ENCODE measurements at places on chromosomes 1 and 21.

DNA sequence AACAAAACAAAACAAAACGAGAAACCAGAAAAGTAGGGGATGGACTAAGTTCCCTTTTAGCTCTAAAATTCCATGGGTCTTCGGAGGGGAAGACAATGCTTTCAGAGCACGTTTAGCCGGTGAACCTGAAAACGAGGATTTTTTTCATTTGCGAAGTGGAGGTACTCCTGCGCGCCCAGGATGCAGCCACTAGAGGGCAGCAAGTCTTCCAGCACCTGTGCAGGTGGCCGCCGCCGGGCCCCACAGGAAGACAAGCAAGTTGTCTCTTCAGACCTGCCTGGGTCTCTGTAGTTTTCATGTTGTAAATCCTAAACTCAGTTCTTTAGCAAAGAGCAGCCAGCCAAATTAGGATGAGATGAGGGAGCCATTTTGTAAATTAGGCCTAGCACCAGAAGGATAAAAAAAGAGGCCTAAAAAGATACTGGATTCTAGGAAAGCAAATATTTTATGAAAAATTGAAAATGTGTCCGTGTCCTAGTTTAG, 17.7 kb upstream of the SNX27 start:
- peak; percentile 79 for DNase-seq

DNA sequence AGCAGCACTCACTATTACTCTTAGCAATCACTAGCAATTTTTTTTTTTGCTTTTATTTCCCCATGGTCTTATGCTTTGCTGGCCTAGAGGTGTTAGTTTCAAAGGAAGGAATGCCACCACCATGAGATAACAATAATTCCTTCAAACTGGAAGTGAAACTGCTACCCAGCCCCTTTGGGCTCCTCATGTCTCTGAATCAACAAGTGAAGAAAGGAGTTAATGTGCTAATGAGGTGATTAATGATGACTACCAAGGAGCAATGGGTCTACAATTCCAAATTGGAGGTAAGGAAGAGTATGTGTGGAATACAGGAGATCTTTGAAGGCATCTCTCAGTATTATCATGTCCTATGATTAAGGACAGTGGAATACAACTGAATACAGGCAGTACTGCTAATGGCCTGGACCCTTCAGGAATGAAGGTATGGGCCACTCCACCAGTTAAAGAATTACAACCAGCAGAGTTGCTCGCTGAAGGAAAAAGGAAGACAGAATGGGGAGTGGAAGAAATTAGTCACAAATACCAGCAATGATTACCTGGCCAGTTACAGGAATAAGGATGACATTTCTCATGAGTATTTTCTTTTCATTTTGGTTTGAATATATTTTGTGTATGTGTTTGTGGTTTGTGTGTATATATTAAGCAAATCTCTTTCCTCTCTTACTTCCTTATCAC, 652.9 kb downstream of the ADGRL2 start:
- DNase-seq: no peak

- DNase-seq: no peak
Observed at GRCh38 chr1:45833361-45833760, 29.9 kb downstream of the MAST2 start.

DNA sequence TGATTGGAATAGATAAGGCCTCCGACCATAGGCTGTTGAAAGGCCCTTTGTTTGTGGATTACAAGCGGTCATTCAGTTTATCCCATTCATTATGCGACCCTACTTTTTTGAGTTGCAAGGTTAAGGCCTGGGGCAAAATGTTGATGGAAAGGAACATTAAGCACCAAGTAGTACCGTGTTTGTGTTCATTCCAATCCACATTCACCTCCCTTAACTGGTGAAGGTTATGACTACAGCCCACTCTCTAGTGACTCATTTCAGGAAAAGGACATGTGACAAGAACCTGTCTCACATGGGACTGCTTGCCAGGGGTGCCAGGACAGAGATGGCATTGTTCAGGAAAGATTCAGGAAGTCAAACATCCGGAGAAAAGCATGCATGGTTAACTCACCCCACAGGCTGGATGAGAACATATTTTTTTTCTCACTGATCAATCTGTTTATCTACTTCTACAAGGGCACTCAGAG, 81.6 kb downstream of the CD58 start:
- no peak for DNase-seq

- no peak for DNase-seq
Observed at GRCh38 chr1:77620273-77620672, 62.2 kb downstream of the ZZZ3 start.

DNA sequence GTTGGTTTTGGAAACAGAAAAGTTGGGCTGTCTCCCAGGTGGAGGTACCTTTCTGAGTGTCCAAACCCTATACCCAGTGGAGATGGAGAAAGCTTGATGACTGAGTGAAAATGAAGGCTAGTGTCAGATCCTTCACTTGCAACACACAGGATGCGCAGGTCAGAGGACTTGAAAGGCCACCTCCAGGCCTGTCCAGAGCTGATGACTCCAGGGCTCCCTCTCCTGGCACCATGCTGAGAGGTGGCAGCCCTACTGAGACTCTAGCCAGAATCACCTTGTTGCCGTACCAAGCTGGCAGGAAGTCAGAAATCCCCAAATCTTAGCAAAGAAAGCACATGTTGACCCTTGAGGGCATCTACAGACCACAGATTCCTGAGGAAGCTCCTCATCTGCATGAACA, 16.4 kb downstream of the KNCN start:
- no peak for DNase-seq

GRCh38 chr21:35732788-35733187, 327.5 kb downstream of the SETD4 start:
- no peak for DNase-seq

DNA sequence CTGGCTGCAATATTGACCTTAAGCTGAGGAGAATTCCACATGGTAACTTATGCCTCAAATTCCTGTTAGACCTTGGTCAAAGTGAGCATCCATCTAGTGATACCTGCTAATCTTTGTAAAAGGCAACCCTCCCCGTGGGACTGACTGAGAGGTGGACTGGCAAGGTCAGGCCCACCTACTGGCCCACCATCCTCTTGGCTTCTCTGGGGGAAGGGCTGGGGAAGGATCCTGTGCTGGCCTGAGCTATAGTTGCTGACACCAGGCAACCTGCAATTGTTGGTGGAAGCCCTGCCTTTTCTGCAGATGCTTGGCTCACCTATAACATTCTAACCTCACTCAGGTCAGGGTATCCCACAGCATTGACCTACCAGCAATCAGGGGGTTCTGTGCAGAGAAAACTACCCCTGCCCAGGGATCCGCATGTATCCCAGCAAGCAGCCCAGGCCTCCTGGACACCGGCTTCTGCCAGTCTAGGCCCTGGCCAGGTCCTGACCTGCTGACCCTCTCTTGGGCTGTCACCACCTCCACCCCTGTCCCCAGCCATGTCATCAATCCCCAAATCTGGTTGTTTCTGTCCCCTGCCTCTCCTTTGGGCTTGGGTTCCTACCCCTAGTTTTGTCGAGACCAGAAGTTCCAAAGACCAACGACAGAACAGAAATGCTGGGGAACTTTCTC, 108.1 kb upstream of the EDN2 start:
- no peak for DNase-seq

DNA sequence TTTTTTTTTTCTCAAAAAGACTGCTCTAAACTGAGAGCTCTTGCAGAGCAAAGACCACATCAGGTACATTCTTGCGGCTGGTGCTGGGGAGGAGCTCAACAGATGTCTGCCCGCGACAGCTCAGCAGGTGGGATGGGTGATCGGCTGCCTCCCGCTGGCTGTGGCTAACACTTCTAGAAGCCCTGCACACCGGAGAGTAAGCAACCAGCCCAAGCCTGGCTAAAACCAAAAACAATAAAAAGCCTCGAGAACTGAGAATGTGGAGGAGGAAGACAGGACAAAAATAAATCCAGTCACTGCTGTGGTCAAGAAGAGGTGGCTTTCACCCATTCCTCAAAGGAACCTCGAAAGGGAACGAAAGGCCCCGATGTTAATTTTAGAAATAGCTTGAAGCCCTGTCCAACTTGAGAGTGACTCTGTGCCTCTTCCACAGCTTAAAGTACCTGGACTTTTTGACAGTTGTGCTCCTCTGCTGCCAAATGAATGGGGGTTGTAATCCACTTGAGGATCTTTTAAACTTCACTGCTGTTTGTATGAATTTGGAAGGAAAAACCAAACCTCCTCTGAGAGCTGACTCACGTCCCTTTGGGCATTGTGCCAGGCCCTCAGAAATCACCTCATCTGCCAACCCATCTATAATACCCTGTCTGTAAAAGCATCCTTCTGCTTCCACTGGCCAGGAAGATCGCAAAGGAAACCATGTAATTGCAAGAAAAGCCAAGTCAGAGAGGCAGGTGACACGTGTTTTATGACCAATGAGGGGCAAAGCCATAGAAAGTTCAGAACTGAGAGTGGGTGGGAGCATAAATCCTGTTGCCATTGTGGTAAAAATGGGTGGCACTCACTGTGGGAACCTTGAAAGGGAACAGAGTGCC, 78.6 kb downstream of the KCNN3 start:
- peak; percentile 78 for DNase-seq

GRCh38 chr1:222824641-222825040, 9.8 kb downstream of the DISP1 start:
- DNase-seq: no peak

DNA sequence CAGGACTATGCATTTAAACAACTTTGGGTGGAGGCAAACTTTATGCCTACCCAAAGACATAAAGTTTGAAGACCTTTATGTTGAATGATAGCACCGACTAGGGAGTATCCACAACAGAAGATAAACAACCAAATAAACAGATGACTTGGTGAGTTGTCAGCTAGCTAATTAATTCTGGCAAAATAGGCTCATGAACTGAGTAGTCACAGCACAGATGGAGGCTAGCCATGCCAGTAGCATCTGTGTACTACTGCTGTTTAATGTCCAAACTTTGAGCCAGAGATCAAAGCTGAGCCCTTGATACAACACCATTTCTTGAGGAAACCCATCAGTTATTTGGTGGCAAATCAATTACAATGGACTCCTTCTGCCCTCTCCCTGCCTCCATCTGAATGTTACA, 40.3 kb upstream of the CCDC190 start:
- DNase-seq: no peak

- DNase-seq: peak; percentile 54
Observed at GRCh38 chr1:209569455-209570207, 13.9 kb upstream of the CAMK1G start.

- no peak for DNase-seq
Observed at GRCh38 chr1:1194723-1195122, 11.7 kb downstream of the TNFRSF18 start.

DNA sequence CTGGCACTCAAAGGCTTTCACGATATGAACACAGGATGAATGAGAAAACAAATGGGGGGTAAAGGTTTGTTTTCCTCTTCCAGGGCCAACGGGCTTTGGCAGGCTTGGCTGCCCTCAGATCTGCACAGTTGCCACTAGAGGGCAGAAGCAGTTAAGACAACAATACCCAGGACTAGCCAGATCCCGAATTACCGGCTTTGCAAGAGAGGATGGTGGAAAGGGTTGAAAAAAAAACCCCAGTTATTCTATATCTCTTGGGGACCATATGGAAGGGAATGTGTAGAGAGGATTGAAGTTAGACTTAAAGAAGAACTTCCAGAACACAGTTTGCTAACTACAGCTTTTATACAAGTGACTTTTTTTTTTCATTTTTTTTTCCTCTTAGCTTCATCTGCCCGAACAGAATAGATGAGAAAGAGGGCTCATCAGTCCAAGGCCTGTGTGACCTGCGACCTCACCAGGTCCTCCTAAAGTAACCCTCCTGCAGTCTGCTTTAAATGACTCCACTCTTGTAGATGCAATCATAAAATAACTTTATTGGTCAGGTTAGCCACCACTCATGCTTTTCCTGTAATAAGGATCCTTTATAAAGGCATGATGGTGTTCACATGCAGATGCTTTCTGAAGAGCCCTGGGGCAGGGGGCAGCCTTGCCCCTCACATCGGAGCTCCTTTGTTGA, 10.7 kb downstream of the FMOD start:
- DNase-seq: no peak

Measured in activated CD8-positive, alpha-beta memory T cell treated with anti-CD3 and anti-CD28 coated beads for 1 hour (primary cell).